ENCODE measurements at places on chromosomes 2 and 18.

- no peak for DNase-seq
Measured at GRCh38 chr2:109646961-109647360, 32.8 kb downstream of the SOWAHC start.

DNA sequence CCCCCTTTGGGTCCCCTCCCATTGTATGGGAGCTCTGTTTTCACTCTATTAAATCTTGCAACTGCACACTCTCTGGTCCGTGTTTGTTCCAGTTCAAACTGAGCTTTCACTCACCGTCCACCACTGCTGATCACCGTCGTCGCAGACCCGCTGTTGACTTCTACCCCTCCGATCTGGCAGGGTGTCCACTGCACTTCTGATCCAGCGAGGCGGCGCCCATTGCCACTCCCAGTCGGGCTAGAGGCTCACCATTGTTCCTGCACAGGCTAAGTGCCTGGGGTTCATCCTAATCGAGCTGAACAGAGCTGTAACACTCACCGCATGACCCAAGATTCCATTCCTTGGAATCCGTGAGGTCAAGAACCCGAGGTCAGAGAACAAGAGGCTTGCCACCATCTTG is 11.0 kb upstream of the CHAC2 start:
- no peak for DNase-seq

DNA sequence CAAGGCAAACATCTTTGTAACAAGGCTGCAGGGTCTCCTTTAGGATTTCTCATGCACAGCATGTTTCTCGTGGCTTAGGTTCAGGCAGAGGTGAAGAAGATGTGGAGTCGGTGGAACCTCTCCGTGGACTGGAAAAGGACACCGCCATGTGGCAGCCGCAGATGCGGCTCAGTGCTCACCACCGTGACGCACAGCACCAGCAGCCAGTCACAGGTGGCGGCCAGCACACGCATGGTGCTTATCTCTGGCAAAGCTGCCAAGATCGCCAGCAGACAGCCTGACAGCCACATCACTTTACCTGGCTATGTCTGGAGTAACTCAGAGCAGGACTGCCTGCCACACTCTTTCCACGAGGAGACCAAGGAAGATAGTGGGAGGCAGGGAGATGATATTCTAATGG is 86.6 kb downstream of the PTH2R start:
- DNase-seq = no peak

DNA sequence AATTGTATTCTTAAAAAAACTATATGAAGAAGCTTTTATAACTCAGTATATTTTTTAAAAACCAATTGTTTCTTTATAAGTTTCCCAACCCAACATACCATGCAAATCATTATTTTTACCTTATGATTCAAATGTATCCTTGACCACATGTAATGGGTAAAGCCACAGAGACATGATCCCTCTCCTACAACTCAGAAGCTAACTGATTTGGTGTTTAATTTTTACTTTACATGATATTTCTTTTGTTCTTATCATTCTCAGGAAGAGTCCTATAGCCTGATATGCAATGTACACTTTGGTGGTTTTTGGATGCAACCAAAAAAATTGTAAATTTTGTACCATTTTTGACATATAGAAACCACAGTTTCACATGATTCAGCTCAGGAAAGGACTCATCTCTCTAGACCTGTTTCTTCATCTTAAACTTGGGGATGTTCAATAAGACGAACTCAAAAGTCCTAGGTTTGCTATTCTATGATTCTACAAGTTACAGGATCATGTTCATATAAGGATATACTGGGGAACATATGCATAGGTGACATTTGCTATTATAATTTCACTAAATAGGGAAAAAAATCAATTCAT is 85.2 kb upstream of the RBBP8 start:
- no peak for DNase-seq

DNA sequence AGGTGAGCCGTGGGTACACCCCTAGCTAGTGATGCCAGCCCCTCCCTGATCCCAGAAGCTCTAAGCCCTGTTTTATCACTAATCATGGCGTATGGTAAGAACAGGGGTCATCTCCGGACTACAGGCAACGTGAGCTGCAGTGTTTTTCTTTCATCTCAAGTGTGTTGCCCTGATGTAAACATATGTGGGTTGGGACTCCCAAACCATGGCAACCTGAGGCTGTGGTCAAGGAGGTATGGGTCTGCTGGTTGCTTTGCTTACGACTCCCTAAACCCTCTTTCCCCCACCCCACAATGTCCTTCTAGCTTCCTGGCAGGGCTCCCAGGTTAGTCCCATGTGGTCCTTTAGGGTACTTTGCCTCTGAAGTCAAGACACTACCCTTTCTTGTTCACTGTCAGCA is 53.6 kb upstream of the AFF3 start:
- no peak for DNase-seq

DNA sequence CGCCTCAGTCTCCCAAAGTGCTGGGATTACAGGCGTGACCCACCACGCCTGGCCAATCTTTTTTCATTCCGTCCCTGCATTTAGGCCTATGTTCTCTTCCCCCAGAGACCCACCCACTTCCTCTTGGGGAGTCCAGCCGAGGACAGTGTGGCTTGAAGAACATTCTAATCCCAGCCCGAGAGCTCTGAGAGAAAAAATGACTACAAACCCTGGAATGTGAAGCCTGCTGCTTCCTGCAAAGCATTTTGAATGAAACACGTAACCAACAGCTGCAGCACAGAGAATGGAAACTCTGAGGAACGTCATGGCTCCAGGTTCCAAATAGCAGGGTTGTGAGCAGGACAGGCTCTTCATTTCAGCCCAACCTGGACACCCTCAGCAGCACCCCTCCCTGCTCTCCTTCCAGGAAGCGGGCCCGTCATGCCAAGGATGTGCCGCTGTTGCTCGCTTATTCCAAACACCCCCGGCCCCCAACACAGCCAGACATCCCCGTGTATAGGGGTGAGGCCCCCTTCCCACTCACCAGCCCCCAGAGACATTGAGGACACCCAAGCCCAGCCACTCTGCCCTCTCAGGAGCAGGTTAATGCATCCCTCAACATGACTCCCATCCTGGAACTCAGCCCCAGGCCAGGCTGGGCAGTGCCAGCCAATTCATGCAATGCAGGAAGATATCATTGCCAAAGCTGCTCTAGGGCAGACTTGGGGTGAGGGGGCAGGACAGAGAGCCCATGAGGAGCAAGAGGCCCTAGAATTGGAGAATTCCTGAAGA is 139.8 kb downstream of the ZFP36L2 start:
- no peak for DNase-seq

DNA sequence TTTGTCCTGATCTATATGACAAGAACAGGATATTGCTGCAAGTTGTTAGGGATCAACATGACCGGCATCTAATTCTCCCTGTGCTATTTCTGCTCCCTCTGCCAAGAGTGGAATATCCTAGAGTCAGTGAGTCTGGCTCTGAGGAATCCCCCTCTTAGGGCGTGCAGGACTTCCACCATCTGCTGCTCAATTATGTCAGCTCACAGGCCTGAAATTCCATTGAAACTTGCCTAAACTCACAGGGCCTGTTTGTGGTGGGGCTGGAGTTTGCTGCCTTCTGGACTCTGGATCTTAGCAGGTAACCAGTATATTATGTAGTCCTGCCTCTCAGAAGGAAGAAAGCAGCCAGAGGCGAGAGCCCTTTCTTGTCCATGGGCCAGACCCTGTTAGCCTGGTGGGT is 323.0 kb downstream of the TSN start:
- DNase-seq = no peak

DNA sequence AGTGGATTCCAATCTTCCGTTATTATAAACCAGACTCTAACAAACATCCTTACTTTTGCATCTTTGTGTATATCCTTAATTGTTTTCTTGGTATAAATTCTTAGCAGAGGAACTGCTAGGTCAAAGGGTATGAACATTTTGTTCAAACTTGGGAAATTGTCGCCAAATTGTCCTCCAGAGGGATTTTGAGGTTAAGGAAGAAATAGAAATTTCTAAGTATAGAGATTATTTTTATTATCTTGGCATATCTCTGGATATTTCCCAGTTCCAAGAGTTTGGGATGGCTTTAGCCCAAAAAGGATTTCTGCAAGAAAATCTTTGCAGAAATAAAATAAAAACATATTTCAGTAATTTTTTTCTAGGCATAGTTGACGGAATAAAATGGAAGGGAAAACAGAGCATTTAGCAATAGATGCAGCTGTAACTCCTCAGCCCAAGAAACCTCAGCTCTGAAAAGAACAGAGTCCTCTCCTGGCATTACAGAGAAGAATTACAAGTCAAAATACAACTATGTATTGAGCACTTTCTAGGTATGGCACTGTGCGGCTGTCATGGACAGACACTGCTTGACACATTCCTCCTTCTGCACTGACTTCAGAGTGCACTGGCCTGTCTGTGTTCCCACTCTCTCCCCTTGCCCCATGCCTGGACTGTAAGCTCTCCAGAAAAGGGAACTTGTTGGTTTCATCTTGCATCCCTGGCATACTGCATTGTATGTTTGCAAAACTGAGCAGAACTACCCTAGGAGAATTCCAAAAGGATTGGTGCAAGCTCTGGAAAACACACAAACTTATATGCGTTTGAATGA is 117.3 kb upstream of the STON1 start:
- no peak for DNase-seq

All from C1 segment of cervical spinal cord (tissue), 14 donors.